ENCODE measurements at places on chromosomes 4 and X. TPM values are rescaled to one million over a fixed set of nuclear protein-coding genes. Genes with fewer than 3 reads are reported as not detected.

DNA sequence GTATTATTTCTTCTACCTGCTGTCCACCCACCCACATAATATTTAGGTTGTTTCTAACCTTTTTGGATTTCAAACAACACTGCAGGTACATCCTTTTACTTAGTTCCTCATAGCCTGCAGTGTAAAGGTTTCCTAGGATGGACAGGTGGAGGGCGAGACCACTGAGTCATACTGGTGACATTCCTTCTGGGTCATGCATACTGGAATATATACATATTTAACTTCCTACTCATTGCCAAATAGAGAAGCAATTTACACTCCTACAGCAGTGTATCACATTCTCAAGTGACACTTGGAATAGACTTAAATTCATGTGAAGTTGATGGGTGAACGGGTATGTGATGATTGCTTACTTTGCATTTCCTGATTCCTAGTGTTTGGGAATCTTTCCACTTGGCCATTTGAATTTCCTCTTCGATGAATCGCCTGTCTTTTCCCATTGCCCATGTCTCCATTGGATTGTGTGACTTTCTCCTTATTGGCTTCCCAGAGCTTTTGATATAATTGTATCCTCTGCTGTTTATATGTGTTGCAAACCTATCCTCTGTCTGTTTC is 8.2 kb upstream of the PPP2R2C start:
- no peak overlapping the region for H3K4me3 ChIP-seq
- no peak for DNase-seq
- peaks cover 23% of the 10 kb centered on the region for H3K27me3 ChIP-seq
- H3K36me3 ChIP-seq = no peaks in the 10 kb centered on the region
- no peaks in the 10 kb centered on the region for H3K4me1 ChIP-seq

GRCh38 chr4:137635108-137635507 is 102.8 kb upstream of the PCDH18 start:
- no peak for DNase-seq
- H3K27ac ChIP-seq = no peak overlapping the region
- no peaks in the 10 kb centered on the region for H3K36me3 ChIP-seq
- H3K27me3 ChIP-seq = no peaks in the 10 kb centered on the region

- H3K36me3 ChIP-seq = no peaks in the 10 kb centered on the region
- no peak overlapping the region for H3K4me3 ChIP-seq
- DNase-seq = no peak
Observed at GRCh38 chrX:76279007-76279406, 106.1 kb downstream of the PBDC1 start.

DNA sequence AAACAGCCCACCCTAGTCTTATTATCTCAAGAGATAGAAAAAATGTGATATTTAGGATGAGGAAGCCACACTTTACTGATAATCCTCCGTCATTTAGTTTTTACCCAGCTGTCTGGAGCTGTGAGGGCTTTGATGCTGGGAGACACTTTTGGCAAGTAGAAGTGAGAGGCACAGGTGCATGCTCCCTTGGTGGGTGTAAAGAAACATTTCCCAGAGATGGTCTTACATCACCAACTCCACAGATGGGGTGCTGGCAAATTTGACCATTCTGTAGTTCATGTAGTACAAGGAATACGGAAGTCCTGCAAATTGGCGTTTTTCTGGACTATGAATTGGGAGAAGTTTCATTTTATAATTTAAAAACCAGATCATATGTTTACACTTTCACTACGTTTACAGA is 28.5 kb downstream of the TRIM61 start:
- H3K27ac ChIP-seq = no peak overlapping the region
- no peak overlapping the region for H3K4me3 ChIP-seq
- H3K4me1 ChIP-seq = no peaks in the 10 kb centered on the region
- DNase-seq = no peak

DNA sequence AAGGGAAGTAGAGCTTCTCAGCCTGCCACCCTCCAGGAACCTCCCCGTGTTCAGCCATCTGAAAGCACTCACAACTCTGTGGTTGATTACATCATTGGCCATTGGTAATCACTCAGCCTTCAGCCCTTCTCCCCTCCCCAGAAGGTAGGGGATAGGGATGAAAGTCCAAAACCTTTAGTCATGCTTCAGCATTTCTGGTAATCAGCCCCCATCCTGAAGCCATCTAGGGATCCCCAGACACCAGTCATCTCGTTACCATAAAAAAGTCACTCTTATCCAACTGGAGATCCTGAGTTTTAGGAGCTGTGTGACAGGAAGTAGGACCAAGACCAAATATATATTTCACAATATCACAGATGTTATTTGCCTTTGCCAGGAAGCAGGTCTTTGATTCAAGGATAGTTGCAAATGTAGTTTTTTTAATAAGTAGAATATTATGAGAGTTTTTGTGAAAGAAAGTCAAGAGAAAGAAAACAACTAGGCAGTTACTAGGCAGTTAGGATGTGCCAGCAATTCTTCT is 364.6 kb upstream of the NOCT start:
- no peak overlapping the region for H3K27ac ChIP-seq
- no peaks in the 10 kb centered on the region for H3K36me3 ChIP-seq
- no peaks in the 10 kb centered on the region for H3K27me3 ChIP-seq
- DNase-seq = no peak
- no peaks in the 10 kb centered on the region for H3K4me1 ChIP-seq
- H3K4me3 ChIP-seq = no peak overlapping the region

DNA sequence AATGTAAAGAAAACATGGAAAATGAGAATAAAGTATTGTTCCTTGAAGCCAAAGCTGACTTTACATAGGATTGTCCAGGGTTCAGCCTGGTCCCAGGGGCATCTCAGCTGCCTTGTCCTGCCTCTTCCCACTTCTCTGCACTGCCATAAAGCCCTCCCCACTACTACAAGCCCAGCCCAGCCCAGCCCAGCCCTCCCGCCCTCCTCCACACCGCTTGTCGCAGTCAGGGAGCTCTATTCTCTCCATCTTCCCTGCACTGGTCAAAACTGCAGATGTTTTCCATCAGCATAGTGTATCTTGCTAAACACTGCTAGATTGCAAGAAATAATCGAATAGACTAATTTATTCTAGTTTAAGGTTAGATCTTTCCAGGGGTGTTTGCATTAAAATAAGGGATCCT is 100.3 kb downstream of the TENM3 start:
- no peaks in the 10 kb centered on the region for H3K27me3 ChIP-seq
- H3K27ac ChIP-seq = no peak overlapping the region
- no peak overlapping the region for H3K4me3 ChIP-seq

GRCh38 chr4:76624241-76624681 is 189.2 kb downstream of the SHROOM3 start:
- peaks cover 34% of the 10 kb centered on the region for H3K4me1 ChIP-seq
- H3K36me3 ChIP-seq = no peaks in the 10 kb centered on the region
- no peak overlapping the region for H3K4me3 ChIP-seq
- no peaks in the 10 kb centered on the region for H3K27me3 ChIP-seq
- H3K27ac ChIP-seq = peak overlapping the region; percentile 83

GRCh38 chrX:153643431-153644351 is 3.3 kb upstream of the DUSP9 start:
- H3K4me3 ChIP-seq = no peak overlapping the region
- DNase-seq = no peak
- no peaks in the 10 kb centered on the region for H3K36me3 ChIP-seq
- H3K4me1 ChIP-seq = no peaks in the 10 kb centered on the region
- H3K27me3 ChIP-seq = peaks cover 62% of the 10 kb centered on the region

Gene TMEM156
- total RNA-seq = 0.62 TPM

Gene MAGEA8
- total RNA-seq = not detected

Gene DOK7
- total RNA-seq = 4.0 TPM

Gene GAB1
- 63.3 TPM for total RNA-seq

Gene SPACA5
- total RNA-seq = not detected

Measured in lower lobe of right lung (tissue), 2 donors.